ENCODE measurements at places on chromosomes 1 and 21.

GRCh38 chr1:40712997-40713396 lies 21.5 kb downstream of the NFYC start:
- no peak for DNase-seq

DNA sequence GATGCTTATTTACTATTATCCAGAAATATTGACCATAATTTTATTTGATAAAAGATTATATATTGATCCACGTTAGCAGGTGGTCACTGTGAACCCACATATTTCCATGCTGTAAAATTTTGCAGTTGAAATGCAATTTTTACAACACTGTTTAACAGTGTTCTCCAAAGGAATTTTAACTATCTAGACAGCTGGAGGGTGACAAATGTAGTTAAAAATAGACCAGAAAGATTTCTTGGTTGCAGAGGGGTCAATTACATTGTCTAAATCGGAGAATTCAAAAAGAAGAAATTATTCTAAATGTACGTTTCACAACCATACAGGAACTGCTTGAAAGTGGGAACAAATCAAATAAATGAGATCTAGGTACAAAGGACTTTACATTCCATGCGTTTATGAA lies 625.2 kb upstream of the NCAM2 start:
- no peak for DNase-seq

DNA sequence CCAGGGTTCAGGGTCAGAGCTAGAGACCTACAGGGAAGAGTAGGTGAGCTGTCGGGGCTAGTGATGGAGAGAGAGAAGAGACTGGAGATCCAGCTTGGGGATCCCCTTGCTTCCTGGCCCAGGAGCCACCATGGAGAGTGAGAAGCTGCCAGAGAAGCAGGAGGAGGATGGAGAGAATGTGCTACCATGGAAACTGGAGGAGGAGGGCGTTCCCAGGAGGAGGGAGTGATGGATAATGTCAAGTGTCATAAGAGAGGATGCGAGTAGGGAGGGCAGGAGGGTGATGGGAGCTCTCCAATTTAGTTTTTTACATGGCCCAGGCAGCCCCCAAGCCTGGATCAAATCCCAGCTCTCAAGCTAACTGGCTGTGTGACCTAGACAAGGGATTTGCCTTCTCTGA lies 46.5 kb upstream of the EPB41 start:
- DNase-seq, result no peak

DNA sequence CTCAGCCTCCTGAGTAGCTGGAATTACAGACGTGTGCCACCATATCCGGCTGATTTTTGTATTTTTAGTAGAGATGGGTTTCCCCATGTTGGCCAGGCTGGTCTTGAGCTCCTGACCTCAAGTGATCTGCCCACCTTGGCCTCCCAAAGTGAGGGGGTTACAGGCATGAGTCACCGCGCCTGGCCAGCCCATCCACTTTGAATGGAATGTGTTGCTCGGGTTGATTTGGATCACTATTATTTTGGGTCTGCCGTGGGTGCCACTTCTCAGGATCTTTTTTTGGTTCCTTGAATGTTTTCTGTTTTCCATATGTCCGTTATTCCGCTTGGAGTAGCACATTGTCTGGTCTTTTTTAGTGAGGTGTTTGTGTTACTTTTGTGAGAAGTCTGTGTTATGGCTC lies 17.0 kb downstream of the PCNT start:
- DNase-seq, result no peak

GRCh38 chr1:226309398-226310244 lies 657 bp upstream of the LIN9 start:
- DNase-seq, result no peak

- DNase-seq, result no peak
Observed at GRCh38 chr1:118018060-118018459, 88.5 kb downstream of the WDR3 start.

GRCh38 chr1:90730243-90731022 lies 13.3 kb upstream of the BARHL2 start:
- DNase-seq, result no peak

- no peak for DNase-seq
Observed at GRCh38 chr1:101943237-101943636, 53.5 kb downstream of the OLFM3 start.

DNA sequence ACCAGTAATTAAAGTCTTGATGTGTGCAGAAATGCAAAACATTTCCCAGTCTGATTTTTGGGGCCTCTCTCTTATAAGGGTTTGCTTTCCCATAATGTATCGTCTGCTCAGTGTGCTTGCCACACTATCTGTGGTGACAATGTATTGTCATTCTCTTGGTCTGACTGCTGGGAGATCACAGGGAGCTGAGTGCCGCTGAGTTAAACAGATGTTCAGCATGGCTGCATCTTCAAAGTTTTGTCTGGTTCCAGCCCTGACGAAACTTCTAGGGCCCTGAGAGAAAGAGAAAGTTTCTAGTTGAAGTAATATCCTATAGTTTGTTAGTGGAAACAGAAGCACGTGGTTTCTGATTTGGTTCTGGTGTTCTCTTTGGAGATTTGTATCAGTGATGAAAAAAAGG lies 42.6 kb downstream of the DNM3 start:
- DNase-seq, result no peak

DNA sequence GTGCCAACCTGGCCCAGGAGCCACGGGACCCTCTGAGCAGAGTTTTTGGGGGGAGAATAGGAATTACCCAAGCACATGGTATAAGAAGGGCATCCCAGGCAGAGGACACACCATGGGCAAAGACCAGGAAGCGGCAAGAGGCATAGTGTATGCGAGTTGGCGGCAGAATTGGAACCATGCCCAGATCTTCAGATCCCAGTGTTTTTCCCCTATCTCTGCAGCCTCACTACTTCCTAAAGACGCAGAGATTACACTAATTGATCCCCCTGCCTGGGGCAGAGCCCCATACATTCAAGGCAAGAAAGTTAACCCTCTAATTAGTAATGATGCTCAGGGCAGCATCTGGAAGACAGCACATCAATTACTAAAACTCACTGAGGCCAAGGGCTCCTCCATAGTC lies 48.2 kb downstream of the SYT2 start:
- DNase-seq, result no peak

DNA sequence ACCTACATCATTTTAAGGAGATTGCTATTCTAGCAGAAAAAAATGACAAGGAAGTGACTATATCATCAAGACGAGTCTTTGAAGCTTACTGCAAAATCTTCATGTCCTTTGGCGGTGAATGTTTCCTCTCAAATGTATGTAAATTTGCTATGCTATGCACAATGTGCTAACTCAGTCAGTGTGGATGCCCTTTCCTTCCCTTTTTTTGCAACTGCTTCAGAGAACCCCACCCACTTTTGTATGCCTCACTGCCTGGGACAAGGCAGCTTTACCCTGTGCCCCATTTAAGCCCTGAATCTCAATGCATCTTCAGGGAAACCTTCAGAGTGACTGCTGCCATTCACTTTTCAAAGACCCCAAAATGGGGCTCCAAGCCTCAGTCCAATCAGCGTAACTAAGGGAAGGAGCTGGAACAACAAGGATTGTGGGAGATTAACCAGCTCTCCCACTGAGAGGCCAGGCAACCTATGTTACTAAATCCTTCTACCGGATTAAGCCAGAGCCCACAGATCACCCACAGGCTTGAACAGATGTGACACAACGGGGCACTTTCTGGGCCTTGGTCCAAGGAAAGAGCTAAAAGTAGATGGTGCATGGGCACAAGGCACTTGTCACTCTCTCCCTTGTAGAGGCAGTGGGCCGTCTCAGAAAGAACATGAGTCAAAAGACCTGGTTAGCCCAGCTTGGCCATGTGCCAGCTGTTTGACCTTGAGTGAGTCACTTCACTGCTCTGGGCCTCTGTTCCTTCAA lies 154.4 kb downstream of the PLPP3 start:
- no peak for DNase-seq

Data from NCI-H510A (cell line).